Stimulated activated CD4-positive, alpha-beta T cell treated with anti-CD3 and anti-CD28 coated beads, Interleukin-1b, Interleukin-23, amount 100 ng/mL, for 1 hour (primary cell): ENCODE measurements at places on chromosomes 1 and 21.

DNA sequence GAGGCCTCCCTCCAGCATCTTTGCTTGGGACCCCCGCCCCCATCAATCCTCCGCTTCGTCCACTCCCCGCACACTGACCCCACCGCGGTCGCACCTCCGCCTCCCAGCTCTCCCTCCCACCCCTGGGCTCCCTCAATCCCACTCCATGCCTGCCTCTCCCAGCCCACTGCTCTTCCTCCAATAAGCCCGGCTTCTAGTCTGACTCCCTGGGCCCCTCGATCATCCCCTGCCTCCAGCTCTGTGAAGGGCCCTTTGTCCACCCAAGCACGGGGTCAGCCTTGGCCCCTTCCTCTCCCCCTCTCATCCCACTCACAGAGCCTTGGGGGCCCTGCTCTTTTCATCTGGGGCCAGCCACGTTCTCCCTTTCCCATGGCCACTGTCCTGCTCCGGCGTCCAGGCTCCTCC lies 1.5 kb upstream of the TMEM200B start:
- DNase-seq = no peak

DNA sequence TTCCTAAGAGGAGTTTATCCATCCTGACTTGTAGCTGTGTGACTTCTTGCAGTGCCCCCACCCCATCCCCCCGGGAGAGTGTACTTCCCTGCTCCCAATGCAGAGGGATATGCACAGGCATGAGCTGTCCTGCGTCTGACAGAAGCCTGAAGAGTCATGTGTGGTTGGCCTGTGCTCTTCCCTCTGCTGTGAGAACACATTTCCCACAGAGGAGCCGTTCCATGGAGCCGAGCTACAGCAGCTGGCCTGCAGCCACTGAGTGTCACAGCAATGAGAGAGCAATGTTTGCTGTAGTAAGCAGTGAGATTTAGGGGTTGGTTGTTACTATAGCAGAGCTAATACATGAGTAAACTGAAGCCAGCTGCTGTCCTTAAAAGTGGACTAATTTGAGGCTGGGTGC lies 22.0 kb downstream of the PARS2 start:
- no peak for DNase-seq

GRCh38 chr1:245969283-245969682 lies 537.8 kb downstream of the SMYD3 start:
- DNase-seq = no peak

- no peak for DNase-seq
Observed at GRCh38 chr1:193462629-193463320, 276.4 kb upstream of the B3GALT2 start.

- no peak for DNase-seq
Observed at GRCh38 chr1:93394514-93394913, 48.8 kb downstream of the DR1 start.

GRCh38 chr21:44898851-44899767 lies 21.6 kb downstream of the ITGB2 start:
- no peak for DNase-seq

DNA sequence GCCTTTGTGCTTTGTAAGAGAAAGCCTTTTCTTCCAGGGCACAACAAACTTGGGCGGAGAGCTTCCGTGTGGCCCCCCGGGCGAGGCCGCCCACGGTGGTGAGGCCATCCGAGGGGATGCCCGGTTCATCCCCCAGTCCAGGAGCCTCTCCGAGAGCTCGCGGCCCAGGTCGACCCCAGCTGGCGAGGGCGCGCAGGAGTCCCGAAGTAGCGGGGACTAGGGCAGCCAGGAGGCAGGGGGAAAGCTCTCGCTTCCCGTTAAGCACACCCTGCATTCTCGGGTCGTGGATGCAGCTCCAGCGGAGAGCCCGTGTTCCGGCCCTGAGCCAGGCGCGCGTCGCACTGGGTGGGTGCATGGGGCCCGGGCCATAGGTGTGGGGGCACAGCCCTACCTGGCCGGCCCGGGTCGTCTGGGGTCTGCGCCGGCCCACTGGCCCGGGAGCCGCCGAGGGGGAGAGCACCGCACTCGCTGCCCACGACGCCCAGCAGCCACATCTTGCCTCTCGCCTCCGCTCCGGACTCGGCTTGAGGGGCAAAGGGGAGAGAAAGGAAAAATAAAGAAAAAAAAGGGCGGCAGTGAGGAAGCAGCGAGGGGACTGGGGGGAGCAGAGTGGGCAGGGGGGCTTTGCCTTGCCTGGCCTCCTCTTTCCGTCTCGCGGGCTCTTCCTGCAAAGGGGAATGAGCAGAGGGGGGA lies 1.8 kb downstream of the RNF220 start:
- DNase-seq = no peak

DNA sequence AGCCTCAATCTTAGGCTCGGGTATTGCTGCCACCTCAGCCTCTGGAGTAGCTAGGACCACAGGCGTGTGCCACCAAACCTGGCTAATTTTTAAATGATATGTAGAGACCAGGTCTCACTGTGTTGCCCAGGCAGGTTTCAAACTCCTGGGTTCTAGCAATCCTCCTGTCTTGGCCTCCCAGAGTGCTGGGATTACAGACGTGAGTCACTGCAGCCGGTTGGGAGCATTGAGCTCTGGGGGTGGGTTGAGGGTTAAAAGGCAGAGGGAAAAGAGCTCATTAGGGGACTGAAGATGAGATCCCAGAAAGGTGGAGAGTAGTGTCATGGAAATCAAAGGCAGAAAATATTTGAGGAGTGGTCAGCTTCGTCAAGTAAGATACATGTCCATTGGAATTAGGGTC lies 7.1 kb downstream of the RAD54L start:
- no peak for DNase-seq

DNA sequence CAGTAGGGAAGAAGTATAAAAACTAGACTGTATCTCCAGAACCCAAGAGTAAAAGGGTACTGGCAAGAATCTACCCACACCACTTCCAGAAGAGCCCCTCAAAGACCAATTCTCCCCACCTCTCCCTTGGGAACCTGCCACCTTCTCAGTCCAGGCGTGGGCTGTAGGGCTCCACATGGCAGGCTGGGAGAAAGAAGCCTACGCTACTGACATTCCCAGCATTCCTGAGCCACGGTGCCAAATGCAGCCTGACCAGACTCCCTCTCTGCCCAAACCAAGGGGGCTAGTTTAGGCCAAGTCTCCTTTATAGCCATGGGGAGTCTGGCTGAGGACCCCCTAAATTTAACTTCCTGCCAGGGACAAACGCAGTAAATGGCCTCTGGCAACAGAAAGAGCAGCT lies 2.0 kb downstream of the UBE2Q1 start:
- DNase-seq = no peak

- DNase-seq = no peak
Observed at GRCh38 chr1:167695147-167695546, 26.6 kb upstream of the MPZL1 start.

- no peak for DNase-seq
Observed at GRCh38 chr1:184270556-184270955, 116.3 kb upstream of the C1orf21 start.

GRCh38 chr21:34200288-34200905 lies 127.0 kb downstream of the MRPS6 start:
- no peak for DNase-seq

- DNase-seq = no peak
Observed at GRCh38 chr1:169999331-169999741, 75.2 kb downstream of the KIFAP3 start.

GRCh38 chr1:86788300-86789206 lies 84.2 kb downstream of the SH3GLB1 start:
- no peak for DNase-seq

DNA sequence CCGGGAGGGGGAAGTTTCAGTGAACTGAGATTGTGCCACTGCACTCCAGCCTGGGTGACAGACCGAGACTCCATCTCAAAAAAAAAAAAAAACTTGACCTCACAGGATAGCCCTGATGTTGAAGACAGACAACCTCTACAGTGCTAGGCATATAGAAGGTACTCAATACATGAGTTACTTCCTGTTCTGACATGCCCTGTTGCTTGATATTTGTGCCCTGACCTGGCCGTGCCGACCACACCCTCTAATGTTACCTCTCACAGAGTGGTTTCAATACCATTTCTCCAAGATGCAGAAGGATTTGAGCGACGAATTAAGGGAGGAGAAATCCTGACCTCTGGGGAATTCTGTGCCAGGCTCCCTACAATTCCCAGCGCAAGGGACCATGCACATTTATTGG lies 5.2 kb downstream of the PTAFR start:
- DNase-seq = no peak

GRCh38 chr1:96116731-96117130 lies 604.9 kb upstream of the PTBP2 start:
- no peak for DNase-seq

DNA sequence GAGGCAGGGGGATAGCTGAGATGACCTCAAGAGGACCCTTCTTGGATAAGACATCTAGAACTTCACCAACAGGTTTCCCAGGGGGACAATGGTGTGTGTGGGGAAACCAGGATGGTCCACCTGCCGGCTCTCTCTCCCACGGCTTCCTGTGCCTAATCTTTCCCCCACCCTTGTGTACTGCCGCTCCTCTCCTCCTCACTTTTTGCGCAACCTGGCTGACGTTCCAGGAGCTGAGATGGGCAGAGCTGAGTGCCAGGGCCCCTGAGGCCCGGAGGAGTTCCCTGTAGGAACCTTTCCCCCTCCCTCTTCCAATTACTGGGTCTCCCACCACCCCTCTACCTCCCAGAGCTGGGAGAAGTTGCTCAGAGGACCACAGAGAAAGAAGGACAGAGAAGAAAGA lies 6.9 kb downstream of the SLC26A9 start:
- no peak for DNase-seq

- no peak for DNase-seq
Observed at GRCh38 chr1:180927841-180928240, 15.1 kb downstream of the KIAA1614 start.

DNA sequence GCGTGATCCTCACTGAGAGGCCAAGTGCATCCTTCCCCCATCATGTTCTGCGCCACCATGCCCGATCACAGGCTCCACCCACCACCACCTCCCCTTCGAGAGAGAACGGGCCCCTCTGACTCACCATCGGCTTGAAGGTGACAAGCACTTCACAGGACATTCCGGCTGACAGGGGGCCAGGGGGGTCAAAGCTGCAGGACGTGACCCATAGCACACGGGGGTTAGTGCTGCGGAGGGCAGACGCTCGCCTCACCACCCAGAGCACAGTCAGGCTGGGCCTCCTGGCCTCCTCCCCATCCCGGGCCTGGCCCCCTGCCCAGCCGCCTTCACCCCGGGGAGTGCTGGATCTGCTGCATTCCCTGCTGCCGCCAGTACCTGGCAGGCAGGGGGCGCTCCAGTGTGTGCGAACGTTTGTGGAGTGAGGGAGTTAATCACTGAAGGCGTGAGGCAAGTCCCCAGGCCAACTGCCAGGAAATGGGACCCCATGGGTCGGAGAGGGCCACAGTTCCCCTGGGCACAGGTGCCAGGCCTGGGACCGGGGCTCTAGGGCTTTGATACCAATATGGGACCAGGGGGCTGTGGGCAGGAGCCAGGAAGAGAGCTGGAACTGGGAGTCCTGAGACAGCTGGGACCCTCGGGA lies 40.9 kb upstream of the TMEM52 start:
- peak; percentile 27 for DNase-seq

DNA sequence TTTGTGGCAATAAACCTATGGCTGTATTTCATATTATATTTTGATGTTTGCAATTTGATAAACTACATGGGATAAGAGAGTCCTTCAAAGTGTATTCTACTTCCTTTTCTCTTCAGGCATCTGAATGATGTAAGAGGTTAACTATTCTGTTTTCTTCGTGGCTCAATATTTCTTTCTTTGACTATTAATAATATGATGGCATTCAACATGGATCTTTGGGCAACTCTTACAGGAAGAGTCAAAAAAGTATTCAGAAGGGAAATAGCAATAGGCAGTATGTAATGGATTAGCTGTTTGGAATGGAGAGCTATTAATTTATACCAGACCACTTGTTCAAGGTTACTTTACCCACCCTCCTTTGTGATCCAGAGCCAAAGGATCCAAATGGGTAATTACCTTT lies 74.4 kb downstream of the HMCN1 start:
- DNase-seq = no peak

DNA sequence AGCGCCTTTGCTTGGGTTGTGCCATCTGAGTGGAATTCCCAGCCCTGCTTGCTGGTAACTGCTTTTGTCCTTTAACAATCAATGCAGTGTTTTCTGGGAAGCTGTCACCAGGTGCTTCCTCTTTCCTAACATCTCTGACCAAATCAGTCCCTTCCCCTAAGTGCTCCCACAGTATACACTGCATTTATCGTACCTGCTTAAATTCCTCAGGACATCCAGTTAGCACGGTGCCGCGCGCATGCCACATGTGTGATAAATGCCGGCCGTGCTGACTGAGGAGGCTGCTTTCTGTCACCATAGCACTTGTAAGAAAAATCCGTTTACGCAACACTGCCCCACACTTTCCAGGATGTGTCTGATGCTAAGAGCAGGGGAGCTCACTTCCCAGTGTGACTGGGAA lies 115.4 kb downstream of the BCAR3 start:
- no peak for DNase-seq
